ENCODE measurements at places on chromosomes 7 and 10.

- DNase-seq = no peak
Observed at GRCh38 chr7:80937336-80937735, 18.5 kb upstream of the SEMA3C start.

DNA sequence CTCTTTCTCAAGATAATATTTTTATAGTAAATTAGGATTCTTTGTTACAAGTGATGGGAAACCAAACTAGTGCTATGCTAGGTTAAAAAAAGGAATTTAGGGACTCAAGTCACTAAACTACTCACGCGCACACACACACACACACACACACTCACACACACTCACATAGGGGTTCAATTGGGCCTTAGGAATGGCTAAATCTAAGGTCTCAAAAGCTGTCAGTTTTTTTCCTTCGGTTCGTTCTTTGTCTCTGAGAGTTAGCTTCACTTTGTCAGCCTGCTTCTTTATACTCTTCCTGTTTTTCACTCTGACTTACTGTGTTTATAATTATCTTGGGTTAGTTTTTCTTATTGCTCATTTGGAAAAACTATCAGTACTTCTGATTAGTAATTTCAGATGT lies 138.9 kb downstream of the ADK start:
- DNase-seq = no peak

DNA sequence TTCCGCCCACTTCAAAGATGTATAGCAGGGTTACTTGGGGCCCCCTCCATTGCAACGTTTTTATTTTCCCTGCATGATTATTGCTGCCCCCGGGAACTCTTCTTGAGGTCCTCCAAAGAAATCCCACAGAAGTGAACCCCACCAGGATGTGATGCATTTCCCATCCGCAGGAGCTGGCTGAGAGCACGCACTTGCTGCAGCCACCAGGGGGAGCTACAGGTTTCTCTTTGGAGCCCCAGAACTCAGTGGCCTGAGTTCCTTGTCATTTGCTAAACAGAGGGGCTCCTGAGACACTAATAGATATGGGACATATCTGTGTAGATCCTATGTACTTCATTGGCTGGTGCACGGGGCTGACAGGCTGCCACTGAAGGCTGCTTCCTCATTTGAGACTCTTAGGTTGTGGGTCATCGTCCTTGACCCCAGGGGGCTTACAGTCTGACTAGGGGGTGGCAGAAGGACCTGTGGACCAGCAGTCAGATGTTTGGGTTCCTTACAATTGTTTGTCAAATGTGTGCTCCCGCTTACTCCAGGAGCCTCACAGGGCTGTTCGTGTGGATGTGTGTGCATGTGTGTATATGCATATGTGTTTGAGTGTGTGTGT lies 52.3 kb upstream of the ENO4 start:
- DNase-seq = peak; percentile 69

DNA sequence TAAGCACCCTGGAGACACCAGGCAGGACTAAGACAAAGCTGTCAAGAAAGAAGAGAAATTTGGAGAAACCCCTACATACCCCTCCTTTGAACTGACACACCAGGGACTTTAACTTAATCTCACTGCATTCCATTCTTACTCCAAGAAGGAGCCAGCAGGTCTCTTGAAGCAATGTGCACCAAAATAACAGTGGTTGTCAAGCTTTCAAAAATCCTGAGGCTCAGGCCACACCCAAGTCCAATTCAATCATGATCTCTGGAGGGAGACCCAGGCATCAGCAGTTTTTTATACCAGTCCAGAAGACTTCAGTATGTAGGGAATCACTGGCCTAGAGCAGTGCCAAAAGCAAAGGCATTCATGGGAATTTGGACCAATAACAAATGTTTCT lies 6.8 kb downstream of the SLC25A13 start:
- DNase-seq = no peak

DNA sequence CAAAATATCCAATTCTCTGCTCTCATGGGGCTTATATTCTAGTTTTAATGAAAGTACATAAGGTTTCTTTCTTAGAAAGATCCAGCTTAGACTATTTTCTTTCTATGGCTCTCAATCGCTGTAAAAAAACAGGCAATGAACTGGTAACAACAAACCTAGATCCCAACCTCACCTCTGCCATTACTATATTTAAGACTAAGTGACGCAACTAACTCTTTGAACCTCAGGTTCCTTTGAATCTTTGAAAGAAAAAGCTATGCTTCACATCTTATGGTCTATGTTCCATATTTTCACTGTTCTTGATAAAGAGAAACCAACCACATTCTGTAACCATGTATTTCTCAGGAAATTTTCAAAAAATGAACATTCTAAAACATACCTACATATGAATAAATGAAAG lies 88.5 kb downstream of the ELAPOR2 start:
- DNase-seq = no peak

DNA sequence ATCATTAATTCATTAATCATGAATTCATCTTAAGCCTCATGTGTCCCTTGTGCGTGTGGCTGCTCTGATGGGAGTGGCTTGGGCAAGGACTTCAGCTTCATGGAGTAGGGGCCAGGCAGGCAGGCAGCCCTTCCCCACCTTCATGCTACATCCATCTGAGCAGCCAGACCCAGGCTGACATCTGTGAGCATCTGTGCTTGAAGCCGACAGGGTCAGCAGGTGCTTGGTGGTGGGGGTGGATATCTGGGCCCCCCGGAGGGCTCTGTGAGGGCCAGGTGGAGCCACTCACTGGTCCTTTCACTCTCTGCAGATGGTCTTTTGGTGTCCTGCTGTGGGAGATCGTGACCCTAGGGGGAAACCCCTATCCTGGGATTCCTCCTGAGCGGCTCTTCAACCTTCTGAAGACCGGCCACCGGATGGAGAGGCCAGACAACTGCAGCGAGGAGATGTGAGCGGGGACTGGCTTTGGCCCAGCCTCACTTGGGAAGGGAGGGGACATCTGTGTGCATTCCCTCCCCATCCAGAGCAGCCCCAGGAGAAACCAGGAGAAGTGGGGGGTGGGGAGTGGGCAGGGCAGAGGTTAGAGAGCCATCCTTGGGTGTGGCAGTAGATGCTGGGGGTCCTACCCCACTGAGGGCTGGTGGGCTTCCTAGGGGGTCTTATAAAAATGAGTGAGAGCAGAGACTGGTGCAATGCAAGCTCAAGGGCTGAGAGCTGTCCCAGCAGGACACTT lies 14.7 kb upstream of the CSGALNACT2 start:
- DNase-seq = peak; percentile 14

DNA sequence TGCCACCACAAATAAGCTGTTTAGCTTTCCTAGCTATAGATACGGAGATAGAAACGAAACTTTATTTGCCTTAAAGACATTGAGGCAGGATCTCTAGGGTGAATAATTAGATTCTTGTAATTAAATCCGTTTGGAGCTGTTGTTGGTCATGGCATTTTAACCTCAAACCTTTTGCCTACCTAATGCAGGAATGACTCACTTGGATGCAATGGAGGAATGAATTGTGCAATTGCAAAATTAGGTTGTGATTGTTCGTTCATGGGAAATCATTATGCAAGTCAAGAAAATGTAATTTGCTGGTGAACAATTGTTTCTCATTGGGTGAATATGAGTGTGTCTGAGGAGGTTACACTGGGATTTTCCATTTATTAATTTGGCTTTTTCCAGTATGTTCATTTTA lies 703.5 kb downstream of the GATA3 start:
- no peak for DNase-seq

DNA sequence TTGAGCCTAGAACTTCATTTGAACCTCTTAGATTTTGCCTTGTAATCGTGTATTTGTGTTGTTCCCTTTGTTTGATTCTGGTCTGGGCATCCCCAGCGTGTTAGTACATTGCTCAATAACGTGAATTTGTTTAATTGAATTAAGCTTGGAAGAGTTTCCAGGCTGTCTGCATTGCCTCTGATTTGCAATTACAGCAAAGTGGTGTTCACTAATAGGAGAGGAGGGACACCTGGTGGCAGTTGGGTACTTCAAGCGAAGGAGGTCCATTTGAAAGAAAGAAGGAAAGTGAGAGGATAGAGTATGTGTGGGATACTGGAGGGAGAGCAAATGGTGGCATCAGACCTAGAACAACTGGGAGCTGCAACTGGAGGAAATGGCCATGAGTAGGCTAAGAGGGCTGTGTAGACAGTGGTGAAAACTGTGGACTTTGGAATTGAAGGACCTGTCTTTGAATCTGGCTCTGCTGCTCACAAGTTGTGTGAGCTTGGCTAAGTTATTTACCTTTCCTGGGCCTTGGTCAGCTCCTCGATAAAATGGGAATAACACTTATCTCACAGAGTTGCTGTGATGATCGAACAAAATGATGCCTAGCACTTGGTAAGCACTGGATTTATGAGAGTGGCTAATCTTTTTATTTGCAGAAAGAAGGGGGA lies 15.1 kb downstream of the LSMEM1 start:
- peak; percentile 28 for DNase-seq

DNA sequence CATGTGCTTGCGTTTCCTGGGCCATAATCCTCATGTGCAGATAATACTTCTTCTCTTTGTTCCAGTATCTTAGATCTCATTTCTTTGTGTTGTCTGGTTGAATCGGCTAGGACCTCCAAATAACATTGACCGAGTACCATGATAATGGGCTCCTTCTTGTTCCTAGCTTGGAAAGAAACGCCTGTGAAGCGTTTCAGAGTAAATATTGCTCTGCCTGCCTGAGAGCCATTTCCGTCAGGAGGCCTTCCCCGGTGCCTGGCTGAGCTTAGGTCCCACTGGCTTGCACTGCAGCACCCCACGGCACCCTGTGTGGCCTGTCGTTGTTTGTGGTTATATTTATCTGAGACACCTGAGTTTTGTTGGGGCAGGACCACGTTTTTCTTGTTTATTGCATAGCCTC lies 17.7 kb downstream of the FOXK1 start:
- no peak for DNase-seq

GRCh38 chr7:55261386-55261770 lies 103.8 kb upstream of the LANCL2 start:
- DNase-seq = no peak

DNA sequence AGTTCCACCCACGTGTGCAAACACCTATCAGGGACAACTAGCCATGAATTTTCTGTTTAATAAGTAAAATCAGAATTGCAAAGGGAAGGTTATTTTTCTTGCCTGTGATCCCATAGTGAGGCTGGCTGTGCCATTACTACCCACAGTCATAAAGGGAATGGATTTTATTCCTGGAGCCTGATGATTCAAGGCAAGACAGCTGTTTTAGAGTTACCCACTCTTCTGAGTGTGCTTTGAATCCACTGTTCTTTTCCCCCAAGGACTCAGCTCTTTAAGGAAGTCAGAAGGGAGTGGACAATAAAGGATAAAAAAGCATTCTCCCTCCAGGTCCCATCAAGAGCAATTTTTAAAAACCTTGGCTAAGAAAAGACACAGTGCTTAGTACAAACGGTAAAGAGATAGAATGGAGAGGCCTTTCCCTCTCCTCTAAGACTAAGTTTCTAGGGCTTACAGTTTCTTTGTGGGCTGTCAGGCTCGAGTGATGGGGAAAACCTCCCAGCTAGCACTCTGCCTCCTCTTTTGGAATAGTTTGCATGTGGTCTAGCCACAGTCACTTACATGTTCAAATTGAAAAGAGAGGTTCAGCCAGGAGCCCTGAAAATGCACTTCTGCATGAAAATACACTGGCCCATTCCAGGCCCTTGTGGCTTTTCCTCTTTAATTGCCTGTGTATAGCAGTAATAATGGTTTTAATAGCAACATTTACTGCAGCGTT lies 5.1 kb upstream of the LRRC4 start:
- DNase-seq = no peak

DNA sequence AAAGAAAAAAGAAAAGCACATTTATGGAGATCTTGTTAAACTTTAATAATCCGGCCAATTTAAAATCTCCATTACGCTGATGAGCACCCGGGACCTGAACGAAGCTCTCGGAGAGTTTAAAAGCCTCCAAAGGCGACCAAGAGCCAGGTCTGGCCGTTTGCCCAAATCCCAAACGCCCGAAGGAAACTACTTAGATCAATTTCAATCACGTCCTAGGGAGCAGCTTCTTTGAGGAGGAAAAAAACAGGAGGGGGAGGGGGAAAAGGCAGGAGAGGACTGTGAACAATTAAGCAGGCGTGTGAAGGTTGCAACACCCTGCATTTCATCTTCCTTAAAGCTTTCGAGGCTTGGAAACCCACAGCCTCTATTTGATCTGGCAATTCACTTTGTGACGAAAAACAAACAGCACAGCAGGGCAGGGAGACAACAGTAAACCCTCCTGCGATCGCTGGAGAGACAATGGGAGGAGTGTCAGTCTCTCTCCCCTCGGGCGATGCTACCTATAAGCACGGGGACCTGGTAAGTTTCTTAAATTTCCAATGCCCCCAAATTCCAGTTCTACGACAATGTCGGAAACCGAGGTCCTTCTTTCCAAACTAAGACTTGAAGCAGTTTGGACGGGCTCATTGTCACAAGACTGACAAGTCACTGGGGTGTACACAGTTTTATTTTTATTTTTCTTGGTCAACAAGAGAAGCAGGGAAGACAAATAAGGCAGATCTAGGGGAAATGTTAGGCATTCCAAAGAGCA lies 1.2 kb downstream of the KLF6 start:
- peak; percentile 47 for DNase-seq

GRCh38 chr7:132764762-132765161 lies 188.5 kb upstream of the PLXNA4 start:
- no peak for DNase-seq

- no peak for DNase-seq
Observed at GRCh38 chr7:128247640-128248194, 6.6 kb downstream of the LEP start.

- no peak for DNase-seq
Observed at GRCh38 chr7:79452032-79452494, 1.4 kb downstream of the MAGI2 start.

DNA sequence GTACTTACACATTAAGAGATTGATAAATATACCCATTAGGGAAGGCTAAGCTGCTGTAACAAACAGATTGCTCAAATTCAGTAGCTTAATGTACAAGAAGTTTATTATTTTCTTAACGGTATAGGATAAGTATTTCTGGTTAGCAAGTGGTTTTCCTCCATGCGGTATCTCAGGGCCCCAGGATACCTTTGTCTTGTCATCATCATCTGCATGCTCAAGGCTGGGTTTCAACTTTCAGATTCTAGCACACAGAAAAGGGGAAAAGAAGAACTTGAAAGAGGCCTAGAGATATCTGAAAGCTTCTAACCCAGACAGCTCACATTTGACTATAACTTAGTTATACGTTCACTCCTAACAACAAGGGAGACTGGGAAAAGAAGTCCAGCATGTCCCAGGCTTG lies 11.8 kb upstream of the GALNT17 start:
- DNase-seq = no peak

DNA sequence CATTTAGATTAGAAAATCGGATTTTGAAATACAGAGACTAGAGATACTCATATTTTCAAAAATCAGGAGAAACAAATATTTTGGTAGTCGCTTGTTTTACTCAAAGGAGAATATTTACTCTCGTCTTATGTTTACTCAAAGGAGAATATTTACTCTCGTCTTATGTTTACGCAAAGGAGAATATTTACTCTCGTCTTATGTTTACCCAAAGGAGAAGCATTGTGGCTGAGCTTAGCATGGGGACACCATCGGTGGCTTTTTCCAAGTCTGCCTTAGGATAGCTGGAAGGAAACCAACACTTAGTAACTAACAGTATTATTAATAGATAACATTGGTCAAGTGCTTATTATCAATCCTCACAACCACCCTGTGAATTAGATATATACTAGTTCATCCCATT lies 71.8 kb downstream of the SNX10 start:
- no peak for DNase-seq

GRCh38 chr10:133394064-133394663 lies at the start of gene MTG1:
Gene MTG1, plus strand, starts transcription at chr10:133394157. Its CDS starts 64 bp downstream, at chr10:133394221.
- DNase-seq = peak; percentile 94
